ENCODE measurements at places on chromosomes 5 and 9.

- DNase-seq: no peak
Measured at GRCh38 chr5:76527685-76528161, 95.5 kb downstream of the F2RL2 start.

DNA sequence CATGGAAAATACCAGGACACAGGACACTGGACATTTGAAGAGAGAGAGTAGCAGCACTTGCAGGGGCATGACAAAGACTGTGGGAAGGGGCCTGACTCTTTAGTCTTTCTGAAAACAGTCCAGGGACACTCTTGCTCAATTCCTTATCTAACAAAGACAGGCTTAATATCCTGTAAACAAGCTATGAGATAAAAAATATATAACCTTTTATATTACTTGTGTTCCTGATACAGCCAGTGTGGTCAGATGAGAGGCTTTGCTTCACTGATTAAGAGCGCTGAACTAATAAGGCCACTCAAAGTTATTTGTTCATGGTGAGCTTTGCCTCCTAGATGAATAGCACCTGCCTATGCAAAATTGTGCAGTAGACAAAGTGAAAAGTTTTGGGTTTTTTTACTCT is 518.7 kb downstream of the LRRC70 start:
- no peak for DNase-seq

DNA sequence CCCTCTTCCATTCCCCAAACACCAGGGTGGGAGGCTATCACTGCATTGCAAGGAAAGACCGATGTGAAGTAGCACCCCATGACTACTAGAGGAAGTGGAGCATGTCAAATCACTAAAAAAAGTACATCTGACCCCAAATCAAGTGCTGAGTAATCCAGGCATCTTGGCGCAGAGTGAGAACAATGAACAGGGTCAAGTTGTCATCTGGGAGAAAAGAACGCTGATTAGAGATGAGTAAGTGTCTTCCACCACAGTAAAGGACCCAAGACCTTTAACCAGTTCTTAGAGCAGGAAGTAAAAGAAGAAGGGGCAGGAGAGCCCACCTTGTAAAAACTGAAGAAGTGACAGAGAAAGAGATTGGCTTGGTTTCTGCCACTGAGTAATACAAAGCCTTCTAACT is 75.0 kb upstream of the RAD23B start:
- DNase-seq: no peak

GRCh38 chr9:108743901-108744371 is 111.8 kb downstream of the ACTL7B start:
- no peak for DNase-seq

- DNase-seq: no peak
Measured at GRCh38 chr5:134129411-134130238, 15.1 kb downstream of the TCF7 start.
